ENCODE measurements at places on chromosomes 12 and 14.

DNA sequence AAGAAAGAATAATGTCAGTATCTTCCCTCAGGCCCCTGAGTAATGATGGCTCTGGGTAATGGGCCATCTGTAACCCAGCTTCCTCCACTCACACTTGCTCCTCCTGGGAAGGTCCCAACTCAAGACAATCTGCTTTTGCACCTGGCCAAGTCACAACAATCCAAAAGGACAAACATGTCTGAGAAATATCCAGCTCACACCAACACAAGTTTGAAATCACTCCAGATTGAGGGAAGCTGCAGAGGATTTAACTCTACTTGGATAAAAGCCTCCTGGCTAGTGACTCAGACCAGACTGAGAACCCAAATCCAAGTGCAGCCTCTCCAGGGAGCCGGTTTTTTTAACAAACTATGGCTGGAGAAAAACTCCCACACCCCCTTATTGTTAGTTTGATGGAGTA, 34.2 kb downstream of the RTRAF start:
- DNase-seq, result peak; percentile 31

DNA sequence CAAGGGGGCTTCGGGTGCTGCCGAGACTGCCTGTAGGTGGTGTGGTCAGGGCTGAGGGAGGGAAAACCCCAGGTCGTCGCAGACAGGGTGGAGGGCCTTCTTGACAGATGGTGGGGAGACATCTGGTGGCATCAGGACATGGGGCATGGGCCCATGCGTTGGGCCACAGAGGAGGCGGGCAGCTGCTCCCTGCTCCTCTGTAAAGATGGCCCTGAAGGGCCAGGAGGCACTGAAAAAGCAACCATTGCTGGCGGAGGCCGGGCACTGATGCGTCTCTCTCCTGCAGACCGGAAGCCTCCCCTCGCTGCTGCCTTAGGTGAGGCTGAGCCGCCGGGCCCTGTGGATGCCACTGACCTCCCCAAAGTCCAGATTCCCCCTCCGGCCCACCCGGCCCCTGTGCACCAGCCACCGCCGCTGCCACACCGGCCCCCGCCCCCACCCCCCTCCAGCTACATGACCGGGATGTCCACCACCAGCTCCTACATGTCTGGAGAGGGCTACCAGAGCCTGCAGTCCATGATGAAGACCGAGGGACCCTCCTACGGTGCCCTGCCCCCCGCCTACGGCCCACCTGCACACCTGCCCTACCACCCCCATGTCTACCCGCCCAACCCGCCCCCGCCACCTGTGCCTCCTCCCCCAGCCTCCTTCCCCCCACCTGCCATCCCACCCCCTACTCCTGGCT, 28.8 kb downstream of the CCNK start:
- DNase-seq, result no peak

GRCh38 chr14:34628681-34629135, 1.2 kb downstream of the SNX6 start:
- peak; percentile 38 for DNase-seq

GRCh38 chr12:54721312-54721711, 73.1 kb upstream of the DCD start:
- no peak for DNase-seq
